Astrocyte (in vitro differentiated cells and primary cell): ENCODE measurements at places on chromosomes 1 and 21.

DNA sequence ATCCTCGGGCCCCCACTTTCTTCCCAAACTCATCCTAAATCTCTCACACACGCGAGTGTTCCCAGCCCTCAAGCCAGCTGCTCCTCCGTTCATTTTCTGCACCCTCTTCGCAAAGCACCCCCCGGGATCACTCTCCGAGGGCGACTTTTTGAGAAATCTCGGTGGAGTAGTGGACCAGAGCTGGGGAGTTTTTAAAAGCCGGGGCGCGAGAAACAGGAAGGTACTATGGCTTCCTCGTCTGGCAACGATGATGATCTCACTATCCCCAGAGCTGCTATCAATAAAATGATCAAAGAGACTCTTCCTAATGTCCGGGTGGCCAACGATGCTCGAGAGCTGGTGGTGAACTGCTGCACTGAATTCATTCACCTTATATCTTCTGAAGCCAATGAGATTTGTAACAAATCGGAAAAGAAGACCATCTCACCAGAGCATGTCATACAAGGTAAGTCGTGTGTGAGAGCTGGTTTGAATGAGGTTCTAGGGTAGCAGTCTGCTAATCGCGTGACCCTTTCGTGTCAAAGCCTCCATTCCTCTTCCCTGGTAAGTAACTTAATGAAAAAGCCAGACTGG, 800 bp downstream of the DR1 start:
- DNase-seq = peak; percentile 21

- DNase-seq = no peak
Measured at GRCh38 chr1:111045033-111045722, 81.5 kb upstream of the LRIF1 start.

- peak; percentile 44 for DNase-seq
Measured at GRCh38 chr1:117605164-117605773, 579 bp upstream of the TENT5C start.

DNA sequence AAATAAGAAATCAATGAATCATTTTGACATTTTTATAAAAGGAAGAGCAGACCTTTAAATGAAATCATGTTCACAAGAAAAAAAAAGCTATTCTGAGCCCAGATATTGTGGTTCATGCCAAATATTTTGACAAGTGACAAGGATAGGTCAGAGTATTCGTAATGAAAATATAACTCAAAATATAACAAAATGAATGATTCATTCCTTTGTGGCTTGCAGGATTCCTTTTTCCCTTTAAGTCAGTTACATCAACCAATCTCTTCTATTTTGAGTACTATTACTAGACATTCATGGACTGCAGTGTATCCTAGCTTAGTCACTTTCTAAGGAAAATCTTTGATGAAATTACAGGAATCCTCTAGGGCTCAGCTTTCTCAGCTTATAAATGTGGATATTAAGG, 188.7 kb downstream of the COL11A1 start:
- peak; percentile 77 for DNase-seq

GRCh38 chr1:18907021-18907916, 4.9 kb upstream of the ALDH4A1 start:
- DNase-seq = no peak

GRCh38 chr1:63893976-63894375, 120.2 kb downstream of the ROR1 start:
- DNase-seq = peak; percentile 40
